ENCODE measurements at places on chromosomes 13 and 19.

- no peak for DNase-seq
Observed at GRCh38 chr13:113427562-113428468, 25.5 kb downstream of the ADPRHL1 start.

DNA sequence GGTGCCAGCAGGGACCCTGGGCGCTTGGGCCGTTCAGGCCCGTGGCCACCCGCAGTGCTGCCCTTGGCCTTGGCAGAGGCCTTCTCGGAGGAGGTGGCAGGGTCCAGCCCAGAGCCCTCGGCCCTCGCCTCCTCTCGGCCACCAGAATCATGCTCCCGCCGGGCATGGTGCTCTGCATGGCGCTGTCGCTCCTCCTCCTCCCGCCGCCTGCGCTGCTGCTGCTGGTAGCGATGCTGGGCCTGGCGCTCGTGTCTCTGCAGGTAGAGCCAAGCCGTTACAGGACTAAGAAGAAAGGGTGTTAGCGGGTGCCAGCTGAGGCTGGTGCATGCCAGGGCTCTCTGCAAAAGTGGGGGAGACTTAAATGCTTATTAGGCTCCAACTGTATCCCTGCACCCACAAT, 9.5 kb downstream of the ANO8 start:
- DNase-seq: no peak

GRCh38 chr19:5695649-5696195, 5.6 kb downstream of the RPL36 start:
- DNase-seq: no peak

DNA sequence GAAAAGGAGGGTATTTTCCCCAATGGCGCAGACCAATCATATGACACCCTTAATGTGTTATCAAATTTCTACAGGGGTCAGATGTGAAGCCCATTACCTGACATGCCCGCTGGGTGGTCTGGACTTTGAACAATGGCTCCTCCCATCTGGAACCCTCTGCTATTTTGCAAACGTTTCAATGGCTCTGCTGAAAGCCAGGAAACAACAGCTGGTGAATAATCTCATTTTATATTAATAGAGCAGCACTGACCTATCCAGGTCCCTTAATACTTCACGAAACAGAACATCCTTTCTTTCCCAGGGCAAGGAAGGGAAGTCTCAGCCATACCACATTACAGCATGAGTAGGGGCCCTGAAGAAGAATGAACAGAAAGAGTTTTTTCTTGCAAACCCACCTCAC, 20.3 kb upstream of the KPNA3 start:
- DNase-seq: no peak

DNA sequence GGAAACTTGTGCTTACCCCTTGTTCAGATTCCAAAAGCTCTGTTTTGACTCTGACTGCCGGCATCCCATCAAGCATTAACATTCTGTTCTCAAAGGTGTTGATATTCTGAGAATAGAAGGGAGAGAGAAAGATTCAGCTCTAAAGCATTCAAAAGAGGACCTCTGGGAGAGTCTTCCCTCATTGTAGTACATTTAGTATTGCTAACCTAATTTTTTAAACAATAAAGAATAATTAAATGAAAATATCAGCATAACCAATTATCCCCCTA, 190.3 kb downstream of the KLF12 start:
- no peak for DNase-seq

GRCh38 chr13:28457521-28457920, 37.4 kb downstream of the FLT1 start:
- DNase-seq: no peak

DNA sequence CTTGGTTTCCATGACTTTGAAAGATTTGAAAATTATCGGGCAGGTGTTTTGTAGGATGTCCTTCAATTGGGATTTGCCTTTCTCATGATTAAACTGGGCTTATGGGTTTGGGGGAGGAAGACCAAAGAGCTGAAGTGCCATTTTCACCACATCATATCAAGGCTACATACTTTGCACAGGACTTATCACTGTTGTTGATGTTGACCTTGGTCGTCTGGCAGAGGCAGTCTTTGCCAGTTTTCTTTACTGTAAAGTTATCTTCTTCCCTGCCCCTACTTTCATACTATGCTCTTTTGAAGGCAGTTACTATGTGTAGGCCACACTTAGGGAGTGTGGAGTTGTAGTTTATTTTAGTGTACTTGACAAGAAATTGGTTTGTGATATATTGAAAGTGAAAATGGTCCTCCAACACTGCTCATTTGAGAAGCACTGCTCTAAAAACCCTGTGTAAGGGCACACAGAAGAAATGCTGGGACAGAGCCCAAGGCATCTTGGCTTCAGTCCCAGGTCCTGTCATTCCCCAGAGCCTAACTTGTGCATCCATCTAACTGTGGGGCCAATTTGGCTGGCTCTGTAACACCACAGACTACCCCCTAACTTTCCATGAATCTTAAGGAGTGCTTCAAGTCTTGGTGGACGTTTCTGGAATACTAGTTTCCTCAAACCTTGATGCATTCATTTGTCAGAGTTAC, 384.9 kb downstream of the KCNRG start:
- DNase-seq: no peak

GRCh38 chr13:35917942-35918645, 213.1 kb downstream of the DCLK1 start:
- no peak for DNase-seq

DNA sequence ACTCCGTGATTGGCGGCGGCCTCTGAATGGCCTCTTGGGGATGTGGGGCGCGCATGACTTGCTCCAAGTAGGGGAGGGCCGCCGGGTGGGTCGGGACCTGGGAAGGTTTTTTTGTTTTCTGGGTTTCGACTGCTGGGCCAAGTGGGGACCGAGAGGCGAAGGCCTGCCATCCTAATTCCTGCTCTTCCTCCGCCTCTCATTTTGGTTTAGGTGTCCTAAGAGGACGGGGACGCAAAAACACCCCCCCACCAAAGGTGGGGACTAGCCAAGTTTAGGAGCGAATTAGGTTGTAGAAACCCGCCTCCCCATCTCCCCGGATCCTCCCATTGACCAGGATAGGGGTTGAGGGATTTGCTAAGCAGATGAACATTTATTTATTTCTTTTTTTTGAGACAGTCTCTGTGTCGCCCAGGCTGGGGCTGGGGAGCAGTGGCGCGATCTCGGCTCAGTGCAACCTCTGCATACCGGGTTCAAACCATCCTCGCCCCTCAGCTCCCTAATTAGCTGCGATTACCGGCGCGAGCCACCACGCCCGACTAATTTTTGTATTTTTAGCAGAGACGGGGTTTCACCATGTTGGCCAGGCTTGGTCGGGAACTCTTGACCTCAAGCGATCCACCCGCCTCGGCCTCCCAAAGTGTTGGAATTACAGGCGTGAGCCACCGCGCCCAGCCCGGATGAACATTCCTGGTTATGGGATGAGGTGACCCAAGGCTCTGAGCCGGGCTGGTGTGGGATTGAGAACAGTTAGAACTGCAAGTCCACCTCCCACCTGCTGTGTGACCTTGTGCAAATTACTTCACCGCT, 838 bp downstream of the PPP2R1A start:
- no peak for DNase-seq

DNA sequence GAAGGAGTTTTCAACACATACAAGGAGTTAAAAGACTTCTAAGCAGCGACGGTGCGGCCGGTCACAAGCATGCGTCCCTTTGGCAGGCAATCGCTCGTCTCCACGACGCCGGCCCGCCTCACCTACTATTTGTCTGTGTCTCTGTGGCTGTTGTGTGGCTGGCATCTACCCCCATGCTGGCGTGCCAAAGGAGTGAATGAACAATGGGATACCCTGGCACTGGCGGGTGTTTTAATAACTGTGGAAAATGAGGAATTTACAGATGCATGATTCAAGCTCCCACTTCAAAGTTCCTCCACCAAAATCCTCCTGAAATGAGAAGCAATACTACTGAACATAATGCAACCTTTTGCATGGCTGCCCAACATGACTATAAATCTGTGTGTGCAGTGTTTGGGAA, 176.6 kb downstream of the KLF5 start:
- no peak for DNase-seq

DNA sequence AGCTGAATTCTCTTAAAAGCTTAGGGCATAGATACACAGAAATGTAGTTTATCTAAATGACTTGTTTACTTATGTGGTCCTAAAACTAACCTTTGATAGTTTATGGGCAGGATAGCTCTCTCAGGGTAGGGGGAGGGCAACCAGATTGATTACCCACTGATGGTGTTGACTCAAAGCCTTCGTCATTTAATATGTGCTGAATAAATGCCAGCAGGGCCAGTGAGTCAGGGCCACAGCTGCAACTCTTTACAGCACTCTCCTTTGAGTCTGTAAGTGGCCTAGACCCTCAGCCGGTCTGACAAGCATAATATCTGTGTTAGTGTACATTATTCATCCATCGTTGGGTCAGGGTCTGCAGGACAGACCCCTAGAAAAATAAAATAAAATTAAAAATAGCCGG, 128.5 kb downstream of the ZNF675 start:
- no peak for DNase-seq

GRCh38 chr13:111610879-111611278, 290.4 kb downstream of the TEX29 start:
- no peak for DNase-seq

- no peak for DNase-seq
Observed at GRCh38 chr13:65964672-65965071, 1265.5 kb downstream of the PCDH9 start.

DNA sequence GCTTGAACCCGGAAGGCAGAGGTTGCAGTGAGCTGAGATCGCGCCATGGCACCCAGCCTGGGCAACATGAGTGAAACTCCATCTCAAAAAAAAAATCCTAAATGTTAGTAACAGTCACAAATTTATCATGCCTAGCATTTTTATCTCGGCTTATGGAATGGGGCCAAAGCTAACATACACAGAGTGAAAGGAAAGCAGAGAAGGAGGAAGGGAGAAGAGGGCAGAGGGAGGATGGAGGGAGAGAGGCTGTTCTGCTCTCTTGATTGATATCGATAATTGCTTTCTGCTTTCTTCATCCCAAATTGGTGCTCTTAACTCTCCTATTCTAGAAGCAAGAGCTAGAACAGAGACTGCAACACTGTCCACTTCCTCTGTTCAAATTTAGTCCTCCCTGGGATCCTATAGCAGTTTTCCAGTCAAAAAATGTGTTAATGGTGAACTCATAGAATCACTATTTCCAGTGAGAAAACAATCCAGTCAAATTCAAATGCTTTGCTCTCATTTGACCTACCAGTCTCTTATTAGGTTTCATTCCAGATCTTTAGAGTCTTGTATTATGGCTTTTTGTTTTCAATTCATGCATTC, 15.8 kb upstream of the TUBGCP3 start:
- no peak for DNase-seq

GRCh38 chr19:43620061-43621001, 902 bp upstream of the ZNF428 start:
- no peak for DNase-seq

DNA sequence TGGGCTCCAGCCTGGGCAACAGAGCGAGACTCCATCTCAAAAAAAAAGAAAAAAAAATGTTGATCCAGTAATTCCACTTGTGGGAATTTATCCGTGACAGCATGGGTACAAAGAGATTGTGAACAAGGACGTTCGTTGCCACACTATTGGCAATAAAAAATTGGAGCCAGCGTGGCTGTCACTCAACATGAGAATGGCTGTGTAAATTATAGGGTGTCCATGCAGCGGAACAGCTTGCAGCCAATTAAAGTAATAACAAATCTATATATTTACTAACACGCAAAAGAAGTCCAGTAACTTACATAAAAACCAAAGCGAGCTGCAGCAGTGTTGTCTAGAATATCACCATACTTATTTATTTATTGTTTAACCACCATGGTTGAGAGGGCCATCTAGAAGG, 19.3 kb downstream of the DPF1 start:
- no peak for DNase-seq

GRCh38 chr13:39186205-39186875, 148.1 kb downstream of the NHLRC3 start:
- DNase-seq: no peak

DNA sequence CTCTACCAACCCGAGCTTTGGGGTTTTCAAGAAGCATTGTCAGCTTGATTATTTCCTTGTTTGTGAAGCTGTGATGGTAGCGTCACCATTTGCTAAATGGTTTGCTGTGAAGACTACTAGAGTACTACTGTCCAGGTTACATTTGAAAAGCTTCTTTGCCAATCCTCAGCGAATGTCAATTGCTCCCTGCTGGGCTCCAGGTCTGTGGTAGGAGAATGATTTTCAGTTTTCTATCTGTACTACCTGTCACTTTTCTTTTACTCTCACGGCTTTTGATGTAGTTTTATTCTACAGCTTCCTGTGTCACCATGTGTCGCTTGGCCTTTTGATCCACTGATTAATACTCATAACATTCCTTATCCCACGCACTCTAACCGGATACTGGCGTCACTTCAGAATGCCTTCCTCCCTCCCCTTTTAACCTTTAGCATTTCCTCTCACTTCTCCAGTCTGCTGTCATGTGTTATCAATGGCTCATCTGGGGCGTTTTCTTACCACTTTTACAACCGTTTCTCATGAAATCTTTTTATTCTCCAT, 7.5 kb upstream of the GPR183 start:
- peak; percentile 64 for DNase-seq

DNA sequence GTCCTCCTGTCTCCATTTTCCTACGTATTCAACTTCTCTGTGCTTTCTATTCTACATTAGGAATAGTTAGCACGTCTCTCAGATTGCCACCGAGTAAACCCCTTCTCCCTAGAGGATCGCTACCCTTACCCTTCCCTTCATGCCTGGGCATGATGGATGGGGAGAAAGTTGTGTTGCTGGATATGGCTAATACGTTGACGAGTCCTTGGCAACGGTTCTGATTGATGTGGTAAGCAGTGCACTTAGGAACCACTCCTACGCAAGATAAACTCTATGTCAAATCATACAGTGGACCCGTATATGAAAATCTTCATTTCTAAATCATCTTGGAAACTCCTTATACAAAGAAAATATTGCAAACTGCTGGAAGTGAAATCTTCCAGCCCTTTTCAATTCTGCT, 224.5 kb downstream of the EFNB2 start:
- DNase-seq: no peak

- no peak for DNase-seq
Observed at GRCh38 chr13:34547929-34548328, 394.1 kb upstream of the NBEA start.

DNA sequence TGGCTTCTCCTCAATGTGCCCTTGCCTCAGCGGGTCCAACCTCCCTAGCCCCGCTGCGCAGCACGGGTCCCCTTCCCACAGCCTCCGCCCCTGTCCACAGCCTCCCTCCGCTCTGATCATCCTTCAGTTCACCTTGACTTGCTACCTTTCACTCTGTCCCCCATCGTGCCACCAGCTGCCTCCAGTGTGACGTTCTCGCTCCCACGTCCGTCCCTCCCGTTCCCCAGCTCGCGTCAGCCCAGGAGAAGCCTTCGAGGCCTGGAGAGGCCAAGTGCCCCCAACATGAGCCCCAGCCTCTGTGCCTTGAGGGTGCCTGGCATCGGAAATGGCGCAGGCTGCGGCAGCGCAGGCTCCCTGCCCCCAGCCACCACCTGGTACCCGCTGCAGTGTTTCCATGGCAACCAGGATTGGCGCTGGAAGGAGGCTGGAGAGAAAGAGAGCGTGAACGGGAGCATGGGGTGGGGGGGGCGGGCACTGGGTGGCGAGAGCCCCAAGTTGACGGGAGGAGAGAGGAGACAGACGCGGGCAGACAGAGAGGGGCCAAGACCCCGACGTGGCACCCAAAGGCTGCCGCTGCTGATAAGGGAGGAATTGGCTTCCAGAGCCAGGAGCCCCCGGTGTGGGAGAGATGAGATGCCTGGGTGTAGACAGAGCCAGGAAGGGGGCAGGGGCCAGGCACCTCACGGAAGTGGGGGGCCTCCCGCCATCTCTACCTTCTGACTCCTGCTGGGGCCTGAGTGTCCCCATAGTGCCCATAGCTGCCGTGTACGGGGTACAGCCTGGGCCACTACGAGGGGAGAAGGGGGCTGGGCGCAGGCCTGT, 844 bp upstream of the ASPDH start:
- no peak for DNase-seq

- no peak for DNase-seq
Observed at GRCh38 chr13:67620665-67621064, 390.5 kb upstream of the PCDH9 start.

Measured in activated CD4-positive, alpha-beta T cell treated with anti-CD3 and anti-CD28 coated beads, Interleukin-2, amount 10 ng/mL, durations not matched to agents 7 days and 5 days (primary cell).